ENCODE measurements at places on chromosomes 12 and 14.

- no peak for DNase-seq
These were observed 3.0 kb downstream of the ETV6 start for GRCh38 chr12:11652351-11653040.

DNA sequence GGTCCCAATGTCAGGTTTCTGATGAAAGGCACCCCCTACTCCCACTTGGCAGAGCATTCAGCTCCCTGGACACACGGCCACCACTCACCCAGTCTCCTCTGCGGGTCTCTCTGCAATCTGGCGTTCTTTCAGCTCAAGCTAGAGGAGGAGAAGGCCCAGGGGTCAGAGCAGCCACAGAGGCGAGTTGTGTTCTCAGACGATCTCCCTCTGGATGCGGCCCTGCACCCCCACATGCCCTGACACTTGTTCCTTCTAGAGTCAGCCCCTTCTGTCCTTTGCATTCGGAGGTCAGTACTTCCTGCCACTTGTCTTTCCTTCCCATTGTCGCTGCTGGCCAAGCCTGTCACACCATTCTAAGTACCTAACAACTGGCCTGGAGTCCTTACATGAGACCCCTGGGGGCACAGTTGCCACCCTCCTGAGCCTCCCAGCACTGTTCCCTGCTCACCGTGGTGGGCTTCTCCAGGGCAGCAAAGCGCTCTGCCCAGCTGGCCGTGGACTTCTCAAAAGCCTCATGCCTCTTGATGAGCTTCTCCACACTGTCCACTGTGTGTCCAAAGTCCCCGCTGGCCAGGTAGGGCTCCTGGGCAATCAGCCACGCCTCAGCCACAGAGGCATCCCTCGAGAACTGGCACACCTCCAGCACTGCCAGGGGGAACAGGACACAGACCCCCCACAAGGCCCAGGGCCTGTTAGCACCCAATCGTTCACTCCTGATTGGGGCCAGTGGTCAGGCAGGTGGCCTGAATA, 63.2 kb downstream of the PLEKHG3 start:
- no peak for DNase-seq

DNA sequence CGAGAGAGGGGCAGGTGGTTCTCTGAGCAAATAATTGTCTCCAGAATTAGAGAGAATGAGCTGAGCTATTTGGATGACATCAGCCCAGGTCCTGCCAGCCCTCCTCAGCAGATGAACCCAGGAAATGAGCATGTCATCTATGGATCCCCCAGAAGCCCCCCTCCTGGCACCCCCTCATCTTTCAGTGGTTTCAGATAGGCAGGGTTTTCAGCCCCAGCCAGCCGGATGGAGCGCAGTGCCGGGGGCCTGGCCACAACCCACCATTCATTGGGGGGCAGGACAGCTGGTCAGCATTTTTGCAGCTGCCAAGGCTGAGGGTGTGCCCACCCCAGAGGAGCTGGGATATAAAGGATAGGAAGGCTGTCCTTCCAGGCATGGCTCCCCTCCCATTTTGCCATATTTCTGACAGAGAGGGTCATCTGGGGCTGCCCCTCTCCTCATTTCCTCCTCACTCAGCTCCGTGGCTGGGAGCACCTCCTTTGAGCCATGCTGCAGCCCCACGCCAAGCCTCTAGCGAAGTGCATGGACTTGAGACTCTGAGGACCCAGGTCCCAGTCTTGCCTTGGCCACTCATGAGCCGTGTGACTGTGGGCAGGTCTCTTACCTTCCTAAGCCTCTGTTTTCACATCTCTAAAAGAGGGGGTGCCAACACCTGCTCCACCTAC, 6.0 kb upstream of the KRT71 start:
- DNase-seq, result no peak

- no peak for DNase-seq
These were observed 389.2 kb downstream of the TMEM117 start for GRCh38 chr12:44225149-44225510.

DNA sequence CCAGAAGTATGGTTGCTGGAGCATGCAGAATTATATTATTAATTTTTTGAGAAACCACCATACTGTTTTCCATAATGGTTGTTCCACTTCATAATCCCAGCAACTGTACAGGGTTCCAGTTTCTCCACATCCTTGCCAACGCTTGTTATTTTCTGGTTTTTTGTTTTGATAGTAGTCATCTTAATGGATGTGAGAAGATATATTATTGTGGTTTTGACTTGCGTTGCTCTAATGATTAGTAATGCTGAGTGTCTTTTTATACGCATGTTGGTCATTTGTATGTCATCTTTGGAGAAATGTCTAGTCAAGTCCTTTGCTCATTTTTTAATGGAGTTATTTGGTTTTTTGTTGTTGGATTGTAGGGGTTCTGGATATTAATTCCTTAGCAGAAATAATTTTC, 58.1 kb downstream of the DAAM1 start:
- no peak for DNase-seq

GRCh38 chr12:52637299-52637698, 14.7 kb downstream of the KRT2 start:
- DNase-seq, result no peak

DNA sequence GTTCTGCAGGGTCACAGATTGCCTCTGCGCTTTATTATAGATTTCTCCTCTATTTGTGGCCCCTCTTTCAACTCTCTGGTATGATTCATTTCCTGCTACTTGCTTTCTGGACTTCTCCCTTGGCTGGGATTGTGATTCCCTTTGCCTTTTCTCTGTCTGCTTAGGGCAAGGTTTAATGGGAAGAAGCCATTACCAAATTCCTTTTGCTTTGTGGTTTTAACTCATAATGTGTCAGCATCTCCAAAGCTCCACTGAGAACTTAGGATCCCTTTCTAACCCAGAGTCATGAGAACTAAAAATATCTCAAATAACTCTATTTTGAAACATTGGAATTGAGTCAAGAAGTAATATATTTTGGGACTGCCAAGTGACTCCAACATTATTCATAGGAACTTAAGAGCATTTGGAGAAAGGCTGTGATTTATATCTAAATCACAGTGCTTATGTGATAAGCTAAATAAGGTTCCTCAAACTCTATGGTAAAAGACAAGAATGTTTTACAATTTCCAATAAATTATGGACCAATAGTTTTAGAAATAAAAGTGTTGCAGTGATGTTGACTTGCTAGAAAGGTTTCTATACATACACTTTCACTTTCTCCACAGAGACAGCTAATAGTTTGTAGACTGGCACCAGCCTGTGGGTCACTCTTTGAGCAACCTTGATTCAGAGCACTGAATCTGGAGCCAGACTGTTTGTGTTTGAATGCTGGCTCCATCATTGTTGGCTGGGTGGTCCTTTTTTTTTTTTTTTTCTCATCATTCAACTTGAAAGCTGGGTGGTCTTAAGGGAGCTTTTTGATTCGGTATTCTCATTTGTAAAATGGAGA, 93.9 kb downstream of the DACT1 start:
- no peak for DNase-seq

DNA sequence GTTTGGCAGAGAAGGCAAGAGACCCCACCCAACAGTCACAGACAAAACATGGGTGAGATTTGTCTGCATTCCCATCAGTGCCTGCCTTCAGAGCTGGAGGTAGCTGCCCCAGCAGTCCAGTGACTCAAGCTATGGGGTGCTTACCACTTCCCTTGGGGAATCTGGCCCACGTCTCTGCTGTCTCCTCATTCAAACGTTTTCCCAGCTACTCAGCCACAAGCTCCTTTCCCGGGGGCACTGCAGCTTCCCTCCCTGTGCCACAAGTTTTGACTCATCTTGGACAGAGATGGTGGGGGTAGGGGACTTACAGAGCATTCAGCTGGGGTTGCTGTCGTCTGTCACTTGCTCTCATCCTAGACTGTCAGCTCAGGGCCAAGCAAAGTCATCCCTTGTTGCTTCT, 66.6 kb downstream of the FBXL14 start:
- no peak for DNase-seq

- no peak for DNase-seq
These were observed 33.9 kb upstream of the TSPAN8 start for GRCh38 chr12:71191509-71192196.

DNA sequence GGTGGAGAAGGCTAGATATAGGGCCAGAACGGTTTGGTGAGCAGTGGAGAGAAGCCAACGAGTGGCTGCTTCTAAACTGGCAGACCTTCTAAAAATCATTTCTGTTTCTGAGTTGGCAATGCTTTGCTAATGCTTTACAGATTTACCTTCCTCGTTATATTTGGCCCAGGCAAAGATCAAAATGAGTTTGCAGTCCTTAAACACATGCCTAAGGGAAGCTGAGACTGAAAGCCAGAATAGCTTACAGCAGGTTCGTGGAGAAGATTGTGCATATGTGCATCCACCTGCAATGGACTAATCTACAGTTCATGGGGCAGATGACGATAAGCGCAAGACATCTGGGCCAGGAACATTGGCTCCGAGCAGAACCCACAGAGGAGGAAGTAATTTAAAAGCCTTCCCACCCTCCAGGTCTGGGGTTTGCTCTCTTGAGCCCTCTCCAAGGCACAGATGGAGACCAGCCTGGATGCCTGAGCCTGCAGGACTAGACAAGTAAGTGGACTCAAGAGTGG, 99.4 kb downstream of the NINJ2 start:
- no peak for DNase-seq

DNA sequence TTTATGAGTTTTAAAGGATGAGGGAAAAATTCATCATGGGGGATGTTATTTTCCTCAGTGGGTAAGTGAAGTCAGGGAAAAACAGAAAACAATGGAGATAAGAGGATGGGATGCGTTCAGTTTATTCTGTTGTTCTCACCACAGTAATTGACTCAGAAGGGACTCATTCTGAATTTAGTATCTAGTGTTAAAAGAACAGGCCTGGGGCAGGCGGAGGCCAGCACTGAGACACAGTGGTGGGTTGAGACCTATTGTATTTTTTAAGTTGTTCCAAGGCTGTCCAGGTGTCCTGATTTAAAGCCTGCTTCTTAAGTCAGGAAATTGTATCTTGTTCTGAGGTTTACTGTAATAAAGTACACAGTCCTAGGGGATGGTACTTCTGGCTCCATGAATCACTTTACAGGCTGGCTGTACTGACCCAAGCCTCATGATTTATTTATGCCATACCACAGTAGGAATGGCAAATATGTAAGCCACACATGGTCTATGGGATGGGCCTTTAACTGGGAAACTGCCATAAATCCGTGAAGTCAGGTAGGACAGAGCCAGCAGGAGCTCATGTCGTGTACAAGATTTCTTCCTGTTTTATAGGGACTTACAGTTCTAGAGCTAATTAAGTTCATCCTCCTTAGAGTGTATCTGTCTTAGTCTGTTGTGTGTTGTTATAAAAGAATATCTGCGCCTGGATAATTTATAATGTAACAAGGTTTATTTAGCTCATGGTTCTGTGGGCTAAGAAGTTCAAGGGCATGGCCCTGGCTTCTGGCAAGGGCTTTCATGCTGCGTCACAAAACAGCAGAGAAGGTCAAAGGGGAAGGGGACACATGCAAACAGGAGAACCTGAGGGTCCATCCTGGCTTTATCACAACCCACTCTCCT, 244.1 kb downstream of the FBXL14 start:
- DNase-seq, result no peak

GRCh38 chr14:73953731-73954130, 3.6 kb downstream of the COQ6 start:
- peak; percentile 8 for DNase-seq

DNA sequence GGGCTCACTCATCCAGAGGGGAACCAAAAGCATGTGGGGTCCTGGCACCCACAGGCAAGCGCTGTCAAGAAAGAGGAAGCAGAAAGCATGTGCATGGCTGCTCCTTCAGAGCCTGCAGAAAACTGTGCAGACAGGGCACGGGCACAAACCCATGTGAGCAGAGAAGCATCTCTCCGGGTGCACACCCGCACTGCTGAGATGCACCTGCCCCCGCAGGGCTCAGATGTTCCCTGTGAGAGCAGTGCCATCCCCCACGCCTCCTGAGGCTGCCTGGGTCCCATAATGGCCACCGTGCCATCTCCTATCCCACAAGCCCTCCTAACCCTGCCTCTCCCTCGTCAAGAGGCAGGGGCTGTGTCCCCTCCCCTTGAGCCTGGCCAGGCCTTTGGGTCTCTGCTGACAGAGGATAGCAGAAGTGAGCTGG, 32.3 kb upstream of the INF2 start:
- DNase-seq, result no peak

DNA sequence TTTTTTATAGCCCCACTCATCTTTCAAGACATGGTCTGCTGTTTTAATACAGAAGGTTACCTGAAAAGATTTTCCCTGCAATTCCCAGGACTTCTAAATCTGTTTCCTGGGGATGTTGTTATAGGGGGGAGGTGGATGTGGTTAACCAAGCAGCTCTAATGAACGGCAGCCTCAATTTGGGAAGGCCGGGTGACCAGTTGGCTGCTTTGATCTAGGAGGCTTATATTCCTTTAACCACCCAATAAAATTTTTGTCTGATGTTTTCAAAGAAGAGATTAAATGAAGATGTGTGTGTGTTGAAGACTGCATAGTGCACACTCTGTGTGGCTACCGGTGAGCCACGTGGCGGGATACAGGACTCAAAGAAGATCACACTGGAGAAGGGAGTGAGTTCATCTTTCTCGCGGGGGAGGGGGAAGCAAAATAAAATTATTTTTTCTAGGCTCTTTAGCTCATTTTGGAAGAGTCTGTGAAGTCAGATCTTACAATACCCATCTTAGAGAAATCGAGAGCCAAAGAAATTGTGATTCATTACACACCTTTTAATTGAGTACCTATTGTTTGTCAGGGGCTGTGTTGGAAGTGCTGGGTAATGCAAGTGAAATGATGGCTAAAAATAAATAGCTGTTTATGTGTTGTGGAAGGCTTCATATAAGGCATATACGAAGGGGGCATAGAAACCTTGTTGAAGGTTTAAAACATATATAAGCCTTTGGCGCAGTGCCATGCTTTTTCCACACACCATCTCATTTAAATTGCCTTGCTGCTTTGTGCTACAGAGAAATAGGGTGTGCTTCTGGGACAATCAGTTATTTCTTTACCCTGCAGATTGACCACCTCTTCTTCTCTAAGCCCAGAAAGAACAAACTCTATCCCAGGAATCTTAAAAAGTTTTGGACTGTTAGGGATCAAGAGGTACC, 18.5 kb downstream of the ELK3 start:
- no peak for DNase-seq

- no peak for DNase-seq
These were observed 1202.8 kb upstream of the TMEM132C start for GRCh38 chr12:127064207-127064606.

DNA sequence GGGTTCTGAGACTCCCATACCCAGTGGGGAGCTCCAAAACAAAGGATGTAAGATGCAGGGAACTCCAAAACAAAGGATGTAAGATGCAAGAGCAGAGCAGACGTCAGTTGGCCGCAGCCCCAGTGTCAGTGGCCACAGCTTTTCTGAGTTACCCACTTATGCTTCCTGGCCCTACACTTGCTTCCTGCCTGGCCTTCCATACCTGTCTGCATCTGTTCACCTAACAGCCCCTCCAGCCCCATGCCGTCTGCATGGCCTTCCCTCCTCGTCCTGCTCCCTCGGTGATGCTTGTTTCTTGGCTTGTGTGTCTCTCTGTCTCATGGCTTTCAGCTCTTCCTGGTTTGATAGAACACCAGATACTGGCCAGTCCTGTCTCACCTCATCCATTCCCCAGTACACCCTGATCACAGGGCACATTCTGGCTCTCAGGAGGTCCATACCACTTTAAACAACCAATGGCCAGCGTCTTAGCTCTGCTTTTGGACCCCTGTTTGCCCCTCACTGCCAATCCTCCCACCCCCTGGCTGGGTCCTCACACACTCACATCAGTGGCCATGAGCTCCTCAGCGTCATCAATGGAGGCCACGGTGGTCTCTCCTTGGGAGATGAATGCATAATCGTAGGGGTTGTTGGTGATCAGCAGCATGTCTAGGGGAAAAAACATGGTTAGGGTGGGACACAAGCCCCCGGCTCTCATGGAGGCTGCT, 5.3 kb downstream of the MYH7 start:
- DNase-seq, result no peak
